CD8-positive, alpha-beta memory T cell (primary cell): ENCODE measurements at places on chromosomes 5 and 9. TPM values are rescaled to one million over a fixed set of nuclear protein-coding genes. Genes with fewer than 3 reads are reported as not detected.

- DNase-seq, result no peak
Measured at GRCh38 chr5:93567424-93567823, 13.6 kb downstream of the NR2F1-AS1 start.

- no peak for DNase-seq
Measured at GRCh38 chr5:118593003-118593328, 395.4 kb downstream of the DTWD2 start.

- no peak for DNase-seq
Measured at GRCh38 chr9:9592104-9592503, 1020.7 kb downstream of the PTPRD start.

GRIA1 gene
- not detected for total RNA-seq

GRCh38 chr9:123807251-123807650 is 122.7 kb downstream of the DENND1A start:
- no peak for DNase-seq

SYNPO gene
- total RNA-seq, result not detected

OR1L6 gene
- not detected for total RNA-seq

GRCh38 chr5:83837265-83837907 is 116.7 kb upstream of the HAPLN1 start:
- no peak for DNase-seq

DNA sequence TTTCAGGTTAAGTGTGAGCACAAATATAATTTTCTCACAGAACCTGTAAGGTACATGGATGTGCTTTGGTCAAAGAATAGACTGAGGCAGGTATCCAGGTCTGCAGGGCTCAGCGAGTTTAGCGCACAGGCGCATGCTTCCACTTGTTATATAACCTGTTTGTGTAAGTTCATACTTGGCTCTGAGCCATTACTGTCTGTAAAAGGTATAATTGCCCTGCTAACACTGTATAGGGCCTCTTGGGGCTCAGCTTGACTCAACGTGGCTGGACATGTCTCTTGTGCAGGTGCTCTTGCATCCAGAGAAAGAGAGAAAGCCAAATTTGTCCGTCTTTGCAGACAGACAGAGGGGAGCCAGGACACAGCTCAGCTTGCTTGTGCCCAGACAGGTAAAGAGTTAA is 759.6 kb downstream of the MTRR start:
- DNase-seq, result no peak

- DNase-seq, result no peak
Measured at GRCh38 chr5:65128226-65128625, 353.5 kb downstream of the ADAMTS6 start.

DNA sequence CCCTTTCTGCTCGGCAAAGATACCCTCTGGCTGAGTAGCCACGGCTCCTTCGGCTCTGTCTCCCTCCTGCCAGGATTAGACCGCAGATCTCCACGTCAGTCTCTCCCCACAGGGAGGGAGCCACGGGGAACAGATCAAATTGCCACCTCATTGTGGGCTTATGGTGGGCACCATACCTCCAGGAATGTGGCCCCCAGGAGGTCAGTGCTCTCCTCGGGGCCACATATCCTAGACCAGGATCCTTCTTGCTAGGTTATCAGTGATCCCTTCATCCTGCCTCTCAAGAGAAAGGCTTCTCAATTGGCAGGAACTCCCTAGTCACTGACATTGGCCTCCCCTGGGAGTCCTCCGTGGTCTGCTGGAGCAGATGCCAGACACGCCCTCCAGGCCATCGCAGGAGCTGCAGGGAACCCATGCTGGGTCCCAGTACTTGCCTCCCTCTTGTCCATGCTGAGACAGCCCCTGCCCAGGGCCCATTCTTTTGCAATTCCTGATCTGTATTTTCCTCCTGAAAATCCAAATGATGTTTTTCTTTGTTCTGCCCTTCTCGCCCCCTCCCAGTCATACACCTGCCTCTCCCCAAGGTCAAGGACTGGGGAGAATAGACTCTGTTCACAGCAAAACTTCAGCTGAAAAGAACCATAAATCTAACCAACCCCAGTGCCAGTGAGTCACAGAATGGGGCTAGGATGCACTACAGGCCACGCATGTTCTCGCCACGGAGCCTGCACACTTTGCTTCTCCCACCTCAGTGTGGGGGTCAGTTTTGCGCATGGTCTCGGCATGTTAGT is 31.6 kb upstream of the ENHO start:
- DNase-seq, result no peak

PCYOX1L gene
- total RNA-seq, result 23.3 TPM

DNA sequence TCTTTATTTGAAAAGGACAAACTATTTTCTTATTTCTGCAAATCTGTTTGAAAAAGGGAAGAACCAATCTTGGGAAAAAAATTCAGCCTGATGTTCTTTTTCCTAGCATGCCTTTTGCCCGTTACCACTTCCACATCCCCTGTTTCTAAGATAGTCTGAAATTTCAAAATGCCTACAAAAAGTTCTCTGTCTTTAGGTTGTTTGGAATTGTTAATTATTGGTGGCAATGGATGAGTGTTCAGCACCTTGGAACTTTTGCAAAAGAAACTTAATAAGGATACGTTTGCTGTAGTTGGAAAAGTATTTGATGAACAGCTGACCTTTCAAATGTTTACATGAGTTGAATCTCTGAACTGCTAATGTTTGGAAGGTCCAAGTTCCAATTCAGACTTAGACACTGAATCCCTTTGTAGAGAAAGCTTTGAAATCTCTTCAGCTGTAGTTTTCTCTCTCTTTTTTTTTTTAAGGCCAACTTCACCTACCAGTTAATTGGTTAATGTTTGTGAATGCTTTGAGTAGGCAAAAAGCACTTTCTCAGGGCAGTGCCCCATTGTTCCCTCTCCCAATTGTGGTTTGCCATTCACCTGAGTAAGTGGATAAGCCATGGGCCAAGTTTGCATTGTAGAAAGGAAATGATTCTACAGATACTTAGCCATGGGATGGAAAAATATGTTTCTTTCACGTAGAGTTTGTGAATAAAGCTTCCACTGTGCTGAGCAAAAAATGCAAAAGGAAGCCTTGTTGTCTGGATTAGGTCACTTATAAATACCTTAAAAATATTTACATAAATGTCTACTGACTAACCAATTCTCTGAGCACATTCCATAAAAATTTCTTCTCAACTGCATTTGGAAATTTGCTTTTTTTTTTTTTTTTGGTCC is 156.4 kb upstream of the ELL2 start:
- DNase-seq, result no peak

GRCh38 chr5:132295505-132296411 is 1.6 kb downstream of the SLC22A4 start:
- no peak for DNase-seq

DNA sequence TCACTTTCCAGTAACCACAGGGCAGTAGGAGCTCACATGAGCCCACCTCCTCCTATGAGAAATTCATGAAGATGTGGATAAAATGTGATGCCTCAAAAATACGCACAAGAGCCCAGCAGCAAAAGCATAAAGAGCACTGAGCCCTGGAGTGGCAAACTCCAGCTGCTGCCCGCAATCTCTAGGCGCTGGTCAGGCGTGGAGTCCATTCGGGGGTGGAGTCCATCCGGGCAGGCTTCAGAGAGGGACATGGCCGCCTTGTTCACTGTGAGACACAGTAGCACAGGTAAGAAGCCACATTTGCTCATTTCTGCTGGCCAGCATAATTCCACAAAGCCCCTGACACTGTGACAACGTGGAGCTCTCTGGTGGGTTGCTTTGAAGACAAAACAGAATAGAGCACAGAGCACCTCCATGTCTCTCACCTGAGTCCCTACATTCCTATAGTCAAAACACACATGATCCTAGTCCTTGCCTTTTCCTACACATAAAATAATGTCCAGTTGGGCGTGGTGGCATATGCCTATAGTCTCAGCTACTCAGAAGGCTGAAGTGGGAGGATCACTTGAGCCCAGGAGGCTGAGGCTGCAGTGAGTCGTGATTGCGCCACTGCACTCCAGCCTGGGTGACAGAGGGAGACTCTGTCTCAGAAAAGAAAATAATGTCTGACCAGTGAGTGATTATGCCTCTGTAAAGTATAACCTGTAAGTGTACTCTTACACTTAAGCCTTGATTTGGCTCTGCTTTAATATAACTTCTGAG is 365.2 kb downstream of the GADD45G start:
- DNase-seq, result no peak

DNA sequence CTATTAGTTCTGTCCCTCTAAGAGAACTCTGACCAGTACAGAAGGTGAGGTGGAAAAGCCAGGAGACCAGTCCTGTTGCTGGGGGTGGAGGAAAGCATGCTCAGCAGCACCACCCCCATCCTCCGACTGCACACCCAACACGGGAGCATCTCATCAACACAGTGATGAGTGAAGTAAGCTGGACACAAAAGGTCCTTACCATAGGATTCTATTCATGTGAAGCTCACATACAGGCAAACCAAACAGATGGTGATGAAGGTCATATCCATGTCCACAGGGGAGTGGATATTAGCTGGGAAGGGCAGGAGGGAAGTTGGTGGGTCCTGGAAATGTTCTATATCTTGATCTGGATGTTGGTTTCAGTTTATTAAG is 14.8 kb upstream of the MARCHF6 start:
- DNase-seq, result no peak

GRCh38 chr5:80905405-80905804 is 54.8 kb upstream of the RASGRF2 start:
- no peak for DNase-seq

DNA sequence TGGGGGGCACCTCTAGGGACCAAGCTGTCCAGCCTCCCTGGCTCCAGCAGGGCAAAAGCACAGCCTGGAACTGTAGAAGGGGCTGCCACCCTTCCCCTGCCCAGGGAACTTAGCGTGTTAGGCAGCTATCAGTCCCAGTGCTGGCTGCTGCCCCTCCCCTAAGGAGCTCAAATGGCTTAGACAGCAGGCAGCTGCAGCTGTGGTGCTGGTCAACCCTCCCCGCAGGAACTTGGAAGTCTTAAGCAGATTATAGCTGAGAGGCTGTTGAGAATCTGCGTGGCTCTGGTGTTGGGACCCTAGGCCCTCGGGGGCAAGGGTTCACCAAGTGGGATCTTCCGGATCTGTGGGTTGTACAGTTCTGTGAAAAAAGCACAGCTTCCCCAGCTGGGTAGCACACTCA is 536.5 kb upstream of the CDH10 start:
- DNase-seq, result no peak

ZDHHC11 gene
- 4.5 TPM for total RNA-seq

LEAP2 gene
- total RNA-seq, result 2.7 TPM

DNA sequence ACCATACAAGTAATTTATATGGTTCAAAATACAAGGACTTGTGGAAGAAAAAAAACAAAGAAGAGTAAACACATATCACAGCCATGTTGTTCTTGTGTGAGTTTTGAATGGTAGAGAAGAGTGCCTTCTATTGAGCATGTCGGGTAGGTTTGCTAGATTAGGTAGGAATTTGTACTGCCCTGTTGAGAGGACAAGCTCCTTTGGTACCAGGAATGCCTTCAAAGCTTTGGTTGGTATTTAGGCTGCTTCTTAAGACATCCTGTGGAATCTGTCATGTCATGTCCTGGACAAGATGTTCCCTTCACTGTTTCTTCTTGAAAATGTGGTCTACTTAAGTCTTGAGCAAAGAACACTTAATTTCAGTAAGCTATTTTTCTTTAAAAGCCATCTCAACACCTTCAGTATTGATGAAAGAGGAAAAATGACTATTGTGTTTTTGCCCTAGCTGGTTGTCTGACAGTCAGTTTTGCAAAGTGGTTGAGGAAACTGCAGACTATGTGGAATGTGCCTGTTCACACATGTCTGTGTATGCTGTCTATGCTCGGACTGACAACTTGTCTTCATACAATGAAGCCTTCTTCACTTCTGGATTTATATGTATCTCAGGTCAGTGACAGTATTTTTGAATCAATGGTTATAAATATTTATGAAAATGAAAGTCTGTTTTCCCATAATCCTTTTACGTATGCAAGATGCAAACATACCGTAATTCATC is 296.9 kb downstream of the ADGRV1 start:
- DNase-seq, result no peak

SARDH gene
- total RNA-seq, result 2.0 TPM

LURAP1L gene
- not detected for total RNA-seq

PCDHGB5 gene
- total RNA-seq, result 0.22 TPM

- no peak for DNase-seq
Measured at GRCh38 chr5:32369542-32370155, 56.9 kb upstream of the MTMR12 start.

GRCh38 chr9:2109069-2109650 is 94.0 kb downstream of the SMARCA2 start:
- DNase-seq, result no peak

- no peak for DNase-seq
Measured at GRCh38 chr5:153187503-153187902, 303.0 kb upstream of the GRIA1 start.

GRCh38 chr9:81431641-81432040 is 257.7 kb downstream of the TLE1 start:
- no peak for DNase-seq

GRCh38 chr9:120622790-120623189 is 42.8 kb upstream of the CDK5RAP2 start:
- no peak for DNase-seq

GABRP gene
- not detected for total RNA-seq

CCDC152 gene
- 16.2 TPM for total RNA-seq

GRCh38 chr5:177964471-177964870 is 31.6 kb downstream of the PROP1 start:
- no peak for DNase-seq

ORM2 gene
- total RNA-seq, result not detected

AIF1L gene
- 0.48 TPM for total RNA-seq

GRCh38 chr9:128102861-128103588 is 24.5 kb downstream of the PTGES2 start:
- no peak for DNase-seq

DNA sequence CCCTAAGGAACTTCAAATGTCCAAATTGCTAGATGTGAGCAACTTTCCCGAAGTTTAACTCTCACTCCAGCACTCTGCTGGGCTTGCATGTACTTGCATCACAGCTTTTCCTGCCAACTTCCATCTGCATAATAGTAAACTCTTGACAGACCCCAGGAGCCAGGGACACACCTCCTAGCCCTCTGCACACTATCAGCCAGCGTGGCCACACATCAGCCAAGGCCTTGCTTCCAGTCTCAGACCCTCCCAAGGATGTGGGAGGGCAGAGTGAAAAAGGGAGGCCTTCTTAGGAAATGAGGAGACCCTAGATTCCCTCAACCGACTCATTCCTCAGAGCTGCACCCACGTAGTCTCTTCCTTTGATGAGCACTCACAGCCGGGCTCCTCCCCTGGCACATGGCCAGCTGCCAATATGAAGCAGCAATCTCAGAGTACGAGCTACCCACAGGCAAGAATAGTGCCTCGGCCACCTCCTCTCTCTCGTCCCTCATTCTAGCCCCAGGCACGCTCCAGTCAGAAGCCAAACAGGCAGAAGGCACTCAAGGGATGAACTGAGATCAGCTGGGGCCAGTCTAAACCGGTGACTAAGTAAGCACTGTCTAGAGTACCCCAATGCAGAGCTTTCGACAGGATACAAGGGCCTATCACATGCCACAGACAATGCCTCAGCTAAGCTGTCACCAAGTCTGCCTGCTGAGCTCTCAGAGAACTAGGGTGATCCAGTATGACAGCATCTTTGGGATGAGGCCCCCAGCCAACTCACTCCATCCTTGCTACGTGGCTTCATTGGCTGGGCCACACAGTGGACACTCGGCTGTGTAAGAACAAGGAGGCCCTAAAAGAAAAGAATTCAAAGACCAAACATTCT is 2.3 kb downstream of the P4HA2 start:
- peak; percentile 30 for DNase-seq
